ENCODE measurements at places on chromosomes 1 and 21.

GRCh38 chr1:245748646-245749045 is 593.9 kb downstream of the KIF26B start:
- no peak for DNase-seq

- DNase-seq: no peak
Observed at GRCh38 chr1:31382379-31382989, 9.6 kb upstream of the FABP3 start.

- DNase-seq: no peak
Observed at GRCh38 chr1:207578796-207579435, 66.0 kb upstream of the CR1L start.

- DNase-seq: no peak
Observed at GRCh38 chr1:186046437-186047211, 312.4 kb downstream of the HMCN1 start.

- DNase-seq: no peak
Observed at GRCh38 chr1:94656967-94657366, 115.4 kb upstream of the F3 start.

DNA sequence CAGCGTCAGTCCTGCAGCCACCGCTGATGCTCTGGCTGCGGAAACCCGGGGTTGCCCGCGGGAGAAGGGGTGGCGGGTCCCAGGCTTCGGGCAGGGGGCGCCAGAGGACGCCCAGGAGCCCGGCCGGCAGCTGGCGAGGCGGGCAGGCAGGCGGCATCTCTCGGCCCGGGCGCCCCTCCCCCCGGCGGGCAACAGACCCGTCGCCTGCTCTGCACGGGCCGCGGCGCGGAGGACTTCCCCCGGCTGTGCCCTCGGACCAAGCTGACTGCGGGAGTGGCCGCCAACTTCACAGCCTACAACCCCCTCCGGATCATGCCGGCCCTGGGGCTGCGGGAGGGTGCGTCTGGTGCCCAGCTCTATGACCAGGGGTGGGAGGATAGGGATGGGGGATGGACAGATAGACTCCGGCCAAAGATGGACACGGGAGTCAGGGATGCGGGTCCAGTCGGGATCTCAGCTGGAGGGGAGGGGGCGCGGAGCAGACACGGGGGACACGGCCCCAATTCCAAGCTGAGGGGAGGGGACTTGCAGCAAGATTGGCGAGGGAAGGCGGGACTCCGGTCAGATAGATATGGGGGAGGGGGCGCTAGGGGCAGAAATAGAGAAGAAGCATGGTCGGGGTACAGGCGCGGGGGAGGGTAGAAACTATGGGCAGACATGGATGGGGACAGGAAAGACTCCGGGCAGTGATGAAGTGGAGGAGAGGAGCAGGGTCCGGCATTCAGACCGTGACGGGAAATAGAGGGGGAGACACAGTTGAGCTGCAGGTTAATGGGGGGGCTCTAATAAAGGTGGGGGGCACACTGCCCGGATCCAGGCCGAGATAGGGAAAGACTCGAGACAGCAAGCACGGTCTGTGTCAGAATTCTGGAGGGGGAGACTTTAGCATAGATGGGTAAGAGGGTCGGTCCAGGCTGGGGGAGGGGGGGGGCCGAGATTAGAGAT is 1.1 kb downstream of the ADGRB2 start:
- DNase-seq: peak; percentile 82

DNA sequence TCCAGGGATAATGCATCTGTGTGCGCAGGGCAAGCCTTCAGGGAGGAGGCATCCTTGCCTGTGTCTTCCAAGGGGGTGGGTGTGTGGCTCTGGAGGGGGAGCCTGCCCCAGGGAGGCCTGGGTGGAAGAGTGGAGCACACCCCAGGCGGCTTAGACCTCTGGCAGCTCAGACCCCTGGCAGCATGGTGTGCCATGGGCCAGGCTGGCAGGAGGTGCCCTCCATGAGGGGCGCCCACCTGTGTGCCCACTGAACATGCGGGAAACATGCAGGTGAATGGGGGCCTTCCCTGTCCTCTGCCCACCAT is 1.1 kb upstream of the PANK4 start:
- no peak for DNase-seq

DNA sequence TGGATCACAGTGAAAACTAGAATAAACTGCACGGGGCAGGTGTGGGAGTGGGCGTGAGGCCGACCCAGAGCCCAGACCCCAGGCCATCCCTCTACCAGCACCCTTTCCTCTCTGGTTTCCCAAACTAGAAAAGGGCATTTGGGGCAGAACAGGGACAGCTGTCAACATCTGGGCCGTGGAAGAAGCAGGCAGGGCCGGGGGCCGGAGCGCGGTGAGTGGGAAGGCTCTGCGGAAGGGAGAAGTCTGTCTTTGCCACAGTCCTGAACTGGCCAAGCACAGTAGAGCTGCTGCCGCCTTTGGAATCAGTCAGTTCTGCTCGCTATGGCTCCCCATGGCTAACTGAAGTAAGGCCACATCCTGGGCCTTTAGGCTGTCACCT is 6.6 kb downstream of the CCDC24 start:
- DNase-seq: no peak

DNA sequence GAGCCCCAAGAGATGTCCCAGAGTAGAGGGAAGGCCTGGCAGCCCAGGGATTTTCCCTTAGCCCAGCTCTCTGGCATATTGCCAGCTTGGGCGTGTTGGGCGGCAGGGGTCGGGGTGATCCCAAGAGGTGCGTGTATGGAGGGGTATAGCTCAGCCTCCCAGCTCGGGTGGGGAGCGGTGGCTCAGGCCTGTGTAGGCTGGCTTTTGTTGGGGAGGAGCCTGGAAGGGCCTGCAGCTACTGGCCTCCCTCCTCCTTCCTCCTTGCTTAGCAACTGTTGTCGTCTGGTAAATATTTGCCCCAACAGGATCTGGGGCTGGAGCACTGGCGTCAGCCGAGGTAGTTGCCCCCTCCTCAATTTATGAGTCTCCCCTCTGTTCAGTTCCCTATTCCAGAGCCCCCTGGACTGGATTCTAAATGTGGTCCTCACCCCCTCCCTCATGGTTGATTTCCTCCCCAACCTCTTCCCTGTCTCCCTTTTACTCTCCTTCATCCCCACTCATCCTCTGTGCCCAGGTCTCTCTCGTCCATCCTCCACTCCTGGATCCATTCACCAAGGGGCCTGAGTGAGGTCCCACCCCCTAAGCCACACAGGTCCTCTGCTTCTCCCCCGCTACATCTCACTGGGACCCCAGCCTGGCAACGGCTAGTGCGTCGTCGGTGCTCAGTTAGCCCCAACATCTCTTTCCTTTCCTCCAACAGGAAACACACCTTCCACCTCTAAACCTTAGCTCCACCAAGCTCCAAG is 10.3 kb upstream of the LMNA start:
- peak; percentile 64 for DNase-seq

GRCh38 chr1:210568631-210569030 is 239.9 kb downstream of the HHAT start:
- no peak for DNase-seq

- no peak for DNase-seq
Observed at GRCh38 chr1:56675763-56676162, 30.6 kb downstream of the PRKAA2 start.

- no peak for DNase-seq
Observed at GRCh38 chr1:15513919-15514318, 10.1 kb downstream of the CASP9 start.

DNA sequence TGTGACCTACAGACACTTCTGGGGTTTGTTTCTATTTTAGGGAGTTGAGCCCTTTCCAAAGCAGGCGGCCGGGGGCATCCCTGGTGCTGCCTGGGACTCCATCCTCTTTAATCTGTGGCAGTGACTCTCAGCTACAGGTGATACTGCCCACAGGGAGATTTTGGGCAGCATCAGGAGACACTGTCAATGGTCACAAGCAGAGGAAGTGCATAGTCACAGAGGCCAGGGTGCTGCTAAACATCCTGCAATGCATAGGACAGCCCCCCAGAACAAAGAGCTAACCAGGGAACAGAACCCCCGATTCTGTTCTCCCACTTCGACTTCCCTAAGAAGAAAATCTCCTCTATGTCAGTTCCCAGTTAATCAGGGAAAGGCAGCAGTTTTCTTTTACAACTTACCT is 66.2 kb downstream of the TEX35 start:
- no peak for DNase-seq

DNA sequence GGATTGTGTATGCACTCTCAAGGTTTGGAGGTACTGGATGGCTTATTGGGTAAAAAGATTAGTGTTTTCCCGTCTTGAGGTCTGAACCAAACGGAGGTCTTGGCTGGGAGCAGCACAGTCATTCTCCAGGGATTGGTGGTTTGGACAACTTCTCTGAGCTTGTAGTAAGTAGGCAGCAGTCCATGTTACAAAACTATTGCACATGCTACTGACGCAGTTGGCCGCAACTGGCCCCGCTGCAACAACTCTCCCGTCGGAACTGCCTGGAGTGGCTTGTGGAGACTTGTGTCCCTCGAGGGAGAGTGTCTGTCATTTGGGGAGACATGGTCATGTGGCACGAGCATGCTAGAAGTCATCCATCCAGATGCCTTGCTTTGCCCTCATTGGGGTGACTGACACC is 276.0 kb downstream of the TM2D1 start:
- no peak for DNase-seq

DNA sequence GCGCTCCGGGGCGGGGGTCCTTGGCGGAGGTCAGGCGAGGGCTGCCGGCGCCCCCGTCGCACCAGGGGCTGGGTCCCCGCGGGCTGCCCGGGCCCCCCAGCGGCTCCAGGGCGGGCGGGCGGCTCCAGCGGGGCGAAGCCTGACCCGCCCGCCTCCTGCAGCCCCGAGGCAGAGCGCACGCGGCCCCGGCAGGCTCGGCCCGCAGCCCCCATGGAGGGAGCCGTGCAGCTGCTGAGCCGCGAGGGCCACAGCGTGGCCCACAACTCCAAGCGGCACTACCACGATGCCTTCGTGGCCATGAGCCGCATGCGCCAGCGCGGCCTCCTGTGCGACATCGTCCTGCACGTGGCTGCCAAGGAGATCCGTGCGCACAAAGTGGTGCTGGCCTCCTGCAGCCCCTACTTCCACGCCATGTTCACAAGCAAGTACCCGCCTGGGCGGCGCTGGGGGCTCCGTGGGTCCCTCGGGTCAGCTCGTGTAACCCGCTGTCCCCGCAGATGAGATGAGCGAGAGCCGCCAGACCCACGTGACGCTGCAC is 817 bp downstream of the KLHL17 start:
- DNase-seq: no peak

- no peak for DNase-seq
Observed at GRCh38 chr1:22827666-22828483, 117.2 kb downstream of the EPHB2 start.

DNA sequence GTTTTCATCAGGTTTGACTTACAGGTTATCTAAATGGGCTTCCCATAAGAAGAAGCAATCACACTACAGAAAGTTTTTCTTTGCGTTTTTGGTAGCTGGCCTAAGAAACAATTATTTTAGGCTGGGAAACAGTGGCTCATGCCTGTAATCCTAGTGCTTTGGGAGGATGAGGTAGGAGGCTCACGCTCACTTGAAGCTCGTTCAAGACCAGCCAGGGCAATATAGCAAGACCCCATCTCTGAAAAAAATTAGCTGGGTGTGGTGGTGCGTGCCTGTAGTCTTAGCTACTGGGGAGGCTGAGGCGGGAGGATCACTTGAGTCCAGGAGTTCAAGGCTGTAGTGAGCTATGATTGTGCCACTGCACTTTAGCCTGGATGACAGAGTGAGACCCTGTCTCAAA is 1.6 kb upstream of the REN start:
- no peak for DNase-seq

DNA sequence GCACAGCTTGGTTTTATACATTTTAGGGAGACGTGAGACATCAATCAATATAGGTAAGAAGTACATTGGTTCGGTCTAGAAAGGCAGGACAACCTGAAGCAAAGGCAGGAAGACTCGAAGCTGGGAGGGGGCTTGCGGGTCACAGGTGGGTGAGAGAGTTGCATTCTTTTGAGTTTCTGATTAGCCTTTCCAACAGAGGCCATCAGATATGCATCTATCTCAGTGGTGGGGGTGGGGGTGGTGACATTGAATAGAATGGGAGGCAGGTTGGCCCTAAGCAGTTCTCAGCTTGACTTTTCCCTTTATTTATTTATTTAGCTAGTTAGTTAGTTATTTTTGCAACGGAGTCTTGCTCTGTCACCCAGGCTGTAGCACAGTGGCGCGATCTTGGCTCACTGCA is 85.6 kb downstream of the WDR4 start:
- DNase-seq: no peak

- no peak for DNase-seq
Observed at GRCh38 chr1:52862666-52863458, 20.3 kb downstream of the ZYG11A start.

GRCh38 chr1:206770531-206771337 is at the start of gene IL19:
Gene IL19, plus strand, starts transcription at chr1:206770773. Its CDS starts 65,890 bp downstream, at chr1:206836663.
- DNase-seq: no peak

GRCh38 chr1:242081446-242081845 is 82.5 kb upstream of the MAP1LC3C start:
- DNase-seq: no peak

DNA sequence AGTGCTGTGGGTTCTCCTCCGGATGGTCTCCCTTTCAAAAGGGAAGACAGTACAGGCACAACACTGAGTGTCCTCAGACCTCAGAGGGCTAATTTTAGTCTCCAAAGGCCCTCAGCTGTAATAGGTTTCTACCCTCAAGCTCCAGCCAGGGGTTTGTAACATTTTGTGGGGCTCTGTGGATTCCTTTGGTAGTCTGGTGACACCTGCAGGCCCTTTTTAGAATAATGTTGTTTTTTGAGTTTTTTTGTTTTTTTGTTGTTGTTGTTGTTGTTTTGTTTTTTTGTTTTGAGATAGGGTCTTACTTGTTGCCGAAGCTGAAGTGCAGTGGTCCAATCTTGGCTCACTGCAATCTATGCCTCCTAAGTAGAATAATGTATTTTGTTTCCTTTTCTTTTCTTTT is 15.0 kb upstream of the TMEM201 start:
- no peak for DNase-seq

DNA sequence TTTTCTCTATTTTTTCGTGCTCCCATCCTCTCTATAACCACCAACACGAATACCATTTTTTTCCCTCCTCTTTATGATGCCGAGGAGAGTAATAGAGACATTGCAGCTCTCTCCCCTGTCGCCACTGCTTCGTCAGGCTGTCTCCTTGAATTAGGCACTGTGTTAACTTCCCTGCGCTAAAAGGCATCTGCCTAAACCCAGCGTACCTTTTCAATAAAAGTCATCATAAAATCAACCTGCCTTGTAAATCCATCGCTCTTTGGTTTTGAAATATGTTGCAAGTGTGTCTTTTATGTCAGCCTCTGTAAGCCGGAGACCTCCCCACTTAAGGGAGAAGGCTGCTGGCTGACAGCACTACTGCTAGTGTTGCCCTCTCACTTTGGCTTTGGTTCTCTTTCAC is 8.7 kb downstream of the RNF220 start:
- no peak for DNase-seq

DNA sequence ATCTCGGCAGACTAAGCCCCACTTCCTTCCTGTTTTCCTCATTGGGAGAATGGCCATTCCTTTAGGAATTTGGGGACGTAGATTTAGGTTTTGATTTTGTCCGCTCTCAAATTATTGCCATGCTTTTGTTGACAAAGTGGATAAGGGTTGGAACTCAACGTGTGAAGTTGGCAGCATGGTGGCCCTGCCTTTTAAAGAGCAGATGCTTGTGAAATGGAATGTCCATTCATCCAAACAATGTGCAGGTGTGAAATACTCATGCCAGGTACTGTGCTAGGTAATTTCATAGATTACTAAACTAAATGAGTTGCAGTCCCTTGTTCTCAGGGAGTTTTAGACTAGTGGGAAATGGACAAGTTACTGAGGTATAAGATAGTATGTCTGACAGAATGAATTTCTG is 75.0 kb downstream of the SPATA46 start:
- no peak for DNase-seq
